ENCODE measurements at places on chromosomes 1 and 21.

- no peak for DNase-seq
Observed at GRCh38 chr1:62176597-62177312, 17.9 kb upstream of the L1TD1 start.

DNA sequence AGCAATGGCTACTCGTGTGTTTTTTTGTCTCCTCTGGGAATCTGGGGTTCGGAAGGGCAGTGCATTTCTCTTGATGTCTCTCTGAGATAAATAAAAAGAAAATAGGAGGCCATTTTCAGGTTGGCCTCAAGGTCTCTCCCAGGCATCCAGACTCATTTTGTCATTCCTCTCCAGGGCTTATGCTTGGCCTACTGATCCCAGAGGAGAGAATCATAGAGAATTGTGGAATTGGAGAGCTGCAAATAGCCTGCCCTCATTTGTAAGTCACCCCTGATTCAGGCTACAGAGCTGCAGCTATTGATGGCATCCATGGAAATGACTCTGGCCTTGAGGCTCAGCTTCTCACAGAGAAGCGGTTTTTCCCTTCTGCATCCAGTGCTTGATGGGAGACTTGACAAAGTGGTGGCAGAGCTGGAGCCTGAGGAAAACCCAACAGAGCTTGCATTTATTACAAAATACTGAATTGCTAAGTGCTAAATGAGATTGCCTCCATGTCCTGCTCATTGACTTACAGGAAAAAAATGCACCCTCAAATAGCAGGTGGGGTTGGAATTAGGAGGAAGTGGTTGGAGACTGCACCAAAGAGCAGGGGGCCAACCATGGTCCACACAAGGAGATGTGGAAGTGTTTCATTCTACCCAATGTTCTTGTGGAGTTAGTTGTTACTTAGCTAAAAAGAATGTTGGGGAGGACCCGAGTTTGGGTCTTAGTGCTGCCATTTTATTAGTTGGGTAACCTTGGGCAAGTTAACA, 140.4 kb downstream of the S1PR1 start:
- DNase-seq = no peak

DNA sequence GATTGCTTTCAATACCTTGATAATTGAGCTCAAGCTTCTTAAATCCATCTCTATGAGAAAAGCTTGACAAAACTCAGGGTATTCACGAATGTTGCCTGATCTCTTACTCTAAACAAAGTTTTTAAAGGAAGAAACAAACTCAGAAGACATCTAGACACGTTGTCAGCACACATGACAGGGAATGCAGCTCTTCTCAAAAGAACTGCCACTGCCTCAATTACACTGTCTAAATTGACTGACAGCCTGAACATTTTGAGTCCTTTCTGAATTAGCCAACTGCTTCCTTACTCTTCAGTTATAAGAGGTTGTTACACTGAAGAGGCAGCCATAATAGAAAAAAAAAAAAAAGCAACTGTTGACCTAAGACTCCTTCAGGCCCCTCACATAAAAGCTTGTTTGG, 1646.7 kb upstream of the B3GALT2 start:
- no peak for DNase-seq

DNA sequence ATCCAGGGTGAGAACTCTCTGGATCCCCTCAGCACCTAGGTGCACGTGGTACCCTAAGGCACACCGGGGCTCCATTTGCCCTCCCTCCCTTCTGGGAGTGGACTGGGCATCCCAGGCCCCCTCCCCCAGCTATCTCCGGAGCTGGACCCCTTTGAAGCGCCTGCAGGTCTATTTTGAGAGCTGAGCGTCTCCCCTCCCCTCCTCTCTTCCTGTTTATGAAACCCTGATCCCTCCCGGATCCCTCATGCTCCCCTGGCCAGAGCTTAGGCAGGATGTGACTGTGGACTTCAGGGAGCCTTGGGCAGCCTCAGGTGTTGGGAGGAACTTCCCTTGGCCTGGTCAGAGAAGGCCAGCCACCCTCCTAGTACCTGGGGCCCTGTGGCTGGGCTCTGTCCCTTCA, 10.2 kb downstream of the RPS6KA1 start:
- DNase-seq = no peak

GRCh38 chr1:240099329-240099728, 7.6 kb downstream of the FMN2 start:
- no peak for DNase-seq

- DNase-seq = no peak
Observed at GRCh38 chr1:47298025-47298699, 15.8 kb downstream of the STIL start.

GRCh38 chr1:174916846-174917245, 82.9 kb upstream of the CACYBP start:
- DNase-seq = no peak

GRCh38 chr1:153608089-153608682, 4.8 kb downstream of the S100A16 start:
- no peak for DNase-seq

DNA sequence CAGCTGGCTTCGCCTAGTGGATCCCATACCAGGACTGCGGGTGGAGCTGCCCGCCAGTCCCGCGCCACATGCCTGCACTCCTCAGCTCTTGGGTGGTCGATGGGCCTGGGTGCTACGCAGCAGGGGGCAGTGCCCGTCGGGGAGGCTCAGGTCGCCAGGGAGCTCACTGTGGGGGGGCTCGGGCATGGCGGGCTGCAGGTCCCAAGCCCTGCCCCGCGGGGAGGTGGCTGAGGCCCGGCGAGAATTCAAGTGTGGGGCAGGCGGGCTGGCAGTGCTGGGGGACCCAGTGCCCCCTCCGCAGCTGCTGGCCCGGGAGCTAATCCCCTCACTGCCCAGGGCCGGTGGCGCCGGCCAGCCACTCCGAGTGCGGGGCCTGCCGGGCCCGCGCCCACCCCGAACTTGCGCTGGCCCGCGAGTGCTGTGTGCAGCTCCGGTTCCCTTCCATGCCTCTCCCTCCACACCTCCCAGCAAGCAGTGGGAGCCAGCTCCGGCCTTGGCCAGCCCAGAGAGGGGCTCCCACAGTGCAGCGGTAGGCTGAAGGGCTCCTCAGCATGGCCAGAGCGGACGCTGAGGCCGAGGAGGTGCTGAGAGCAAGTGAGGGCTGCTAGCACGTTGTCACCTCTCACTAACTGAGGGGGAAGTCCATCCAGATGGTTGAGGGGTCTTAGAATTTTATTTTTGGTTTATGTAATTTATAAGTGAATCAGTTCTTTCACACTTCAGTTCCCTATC, 85.2 kb upstream of the HMCN1 start:
- DNase-seq = no peak

- DNase-seq = no peak
Observed at GRCh38 chr1:106748606-106749005, 307.9 kb upstream of the PRMT6 start.

- DNase-seq = no peak
Observed at GRCh38 chr1:116740296-116740695, 13.9 kb upstream of the CD2 start.

DNA sequence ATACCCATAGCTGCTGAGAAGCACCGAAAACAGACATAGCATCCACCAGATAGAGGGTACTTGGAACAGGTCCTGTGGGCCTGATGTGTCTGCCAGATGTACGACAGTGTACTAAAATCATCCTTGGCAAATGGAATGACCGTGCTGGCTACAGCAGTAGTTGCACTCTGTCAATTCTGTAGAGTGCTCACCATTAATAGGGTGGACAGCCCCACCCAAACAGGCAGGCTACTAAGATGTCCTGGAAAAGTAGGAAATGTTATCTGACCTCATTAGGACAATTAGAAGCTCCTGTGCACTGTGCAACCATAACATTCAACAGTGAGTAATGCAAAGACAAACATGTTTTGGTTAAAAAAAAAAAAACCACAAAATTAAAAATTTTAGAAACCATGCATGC, 106.2 kb downstream of the PTPN14 start:
- DNase-seq = no peak

DNA sequence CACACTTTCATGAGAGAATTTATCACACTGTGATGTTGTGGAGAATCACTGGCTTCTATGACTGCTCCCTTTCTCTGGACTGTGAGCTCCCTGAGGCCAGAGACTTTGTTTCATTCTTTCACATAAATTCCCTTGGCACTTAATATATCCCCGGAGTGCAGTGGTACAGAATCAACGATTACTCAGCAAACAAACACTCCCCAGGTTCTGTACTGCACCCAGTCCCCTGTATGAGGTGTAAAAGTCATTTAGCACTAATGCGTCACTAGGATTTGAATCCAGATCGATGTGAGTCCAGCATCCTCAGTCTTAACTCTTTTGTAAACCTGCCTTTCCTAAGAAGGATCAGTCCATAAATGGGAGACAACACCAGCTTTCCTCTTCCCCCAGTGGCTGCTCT, 6.8 kb upstream of the UTP25 start:
- no peak for DNase-seq

GRCh38 chr1:247469141-247469535, 11.2 kb upstream of the OR2B11 start:
- no peak for DNase-seq

- no peak for DNase-seq
Observed at GRCh38 chr1:30511991-30512913, 211.1 kb downstream of the MATN1 start.

GRCh38 chr1:53376742-53377437, 49.0 kb upstream of the LRP8 start:
- DNase-seq = no peak

DNA sequence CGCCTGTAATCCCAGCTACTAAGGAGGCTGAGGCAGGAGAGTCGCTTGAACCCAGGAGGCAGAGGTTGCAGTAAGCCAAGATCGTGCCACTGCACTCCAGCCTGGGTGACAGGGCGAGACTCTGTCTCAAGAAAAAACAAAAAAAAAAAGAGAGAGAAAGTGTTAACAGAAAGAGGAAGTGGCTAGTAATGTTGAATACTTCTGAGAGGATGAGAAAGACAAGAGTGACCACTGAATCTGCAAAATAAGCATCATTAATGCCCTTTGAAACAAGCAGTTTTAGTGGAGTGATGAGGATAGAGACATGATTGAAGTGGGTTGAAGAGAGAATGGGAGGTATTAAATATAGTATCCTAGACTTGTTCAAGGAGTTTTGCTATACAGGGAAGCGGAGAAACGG, 11.7 kb downstream of the MPZ start:
- no peak for DNase-seq

DNA sequence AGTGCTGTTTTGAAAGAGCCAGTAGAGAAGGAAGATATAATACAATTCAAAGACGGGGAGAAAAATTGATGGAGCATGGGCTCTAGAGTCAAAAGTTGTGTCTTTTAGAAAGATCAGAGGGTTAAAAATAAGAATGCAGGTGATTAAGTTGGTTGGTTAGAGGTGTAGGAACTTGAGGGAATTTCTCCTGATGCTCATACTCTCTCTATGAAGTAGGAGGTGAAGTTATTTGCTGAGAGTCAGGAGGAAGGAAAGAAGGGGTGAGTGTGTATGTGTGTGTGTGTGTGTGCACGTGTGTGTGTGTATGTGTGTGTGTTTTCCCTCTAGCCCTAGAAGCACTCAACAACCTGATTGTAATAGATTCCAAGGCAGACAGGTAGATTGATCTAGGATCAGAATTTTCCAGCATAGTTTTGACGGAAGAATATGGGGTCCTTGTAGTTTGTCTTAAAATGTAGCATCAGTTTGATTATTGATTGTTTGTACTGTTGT, 88.3 kb upstream of the MACF1 start:
- no peak for DNase-seq

GRCh38 chr1:54290506-54291184, 90.7 kb downstream of the MRPL37 start:
- no peak for DNase-seq

Data from hematopoietic multipotent progenitor cell treated with erythropoietin and hydrocortisone succinate and interleukin-3 and kit ligand, for 15 days (in vitro differentiated cells).